Ureter (tissue), 1 donor: ENCODE measurements at places on chromosomes 12 and 14. TPM values are rescaled to one million over a fixed set of nuclear protein-coding genes. Genes with fewer than 3 reads are reported as not detected.

GRCh38 chr12:79121486-79121885, 256.9 kb downstream of the SYT1 start:
- DNase-seq: no peak

The BDKRB1 gene
- total RNA-seq: 1.4 TPM

DNA sequence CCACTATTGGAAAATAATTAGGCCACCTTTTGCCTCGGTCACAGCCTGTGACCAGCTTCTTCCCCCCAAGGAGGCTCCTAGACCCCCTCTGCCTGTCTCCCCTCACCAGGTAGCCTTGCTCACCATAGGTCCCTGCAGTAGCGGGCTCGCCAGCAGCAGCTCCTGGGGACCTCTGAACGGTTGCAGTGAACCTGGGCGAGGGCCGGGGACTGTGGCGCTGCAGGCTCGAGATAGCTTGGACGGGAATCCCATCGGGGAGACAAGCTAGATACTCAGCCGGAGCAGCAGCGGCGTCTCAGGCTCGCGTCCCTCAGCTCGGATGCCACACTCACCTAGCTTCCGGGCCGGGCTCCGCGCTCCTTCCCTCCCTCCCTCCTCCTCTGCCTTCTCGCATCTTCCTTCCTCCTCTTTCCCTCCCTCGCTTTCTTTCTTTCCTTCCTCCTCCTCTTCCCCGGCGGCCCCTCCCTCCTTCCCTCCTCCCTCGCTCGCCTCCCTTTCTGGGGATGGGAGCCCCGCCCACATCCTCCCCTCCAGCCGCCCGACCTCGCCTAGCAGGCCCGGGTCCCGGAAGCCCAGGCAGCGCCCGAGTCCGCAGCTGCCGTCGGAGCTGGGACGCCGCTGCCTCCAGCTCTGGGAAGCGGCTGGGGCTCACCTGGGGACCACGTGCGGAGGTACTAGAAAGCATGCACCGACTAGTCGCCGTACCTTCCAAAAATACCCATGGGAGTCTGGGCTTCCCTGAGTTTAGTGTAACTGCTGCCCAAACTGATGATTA, at the start of gene BMP4:
Gene BMP4 (minus strand): TSS at position 399 of the 775 bp plus-strand sequence. CDS start 4,603 bp downstream, outside the sequence.
- DNase-seq: peak; percentile 85

DNA sequence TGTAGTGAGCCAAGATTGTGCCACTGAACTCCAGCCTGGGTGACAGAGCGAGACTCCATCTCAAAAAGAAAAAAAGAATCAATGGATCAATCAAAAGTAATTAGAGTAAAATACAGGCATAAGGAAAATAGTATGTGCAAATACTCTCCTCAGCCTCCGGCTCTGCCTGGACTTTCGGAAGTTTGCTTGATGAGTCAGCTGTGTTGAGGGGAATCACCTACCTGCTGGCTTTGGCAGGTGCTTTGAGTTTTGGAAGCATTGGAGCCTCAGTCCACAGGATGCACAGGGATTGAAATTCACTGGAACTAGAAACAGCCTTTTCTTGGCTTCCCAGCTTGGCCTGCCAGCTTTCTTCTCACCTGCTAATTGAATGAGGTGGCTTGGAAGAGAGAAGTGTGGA, 268.2 kb downstream of the PCNX1 start:
- DNase-seq: peak; percentile 49
